ENCODE measurements at places on chromosomes 11 and 22. TPM values are rescaled to one million over a fixed set of nuclear protein-coding genes. Genes with fewer than 3 reads are reported as not detected.

DNA sequence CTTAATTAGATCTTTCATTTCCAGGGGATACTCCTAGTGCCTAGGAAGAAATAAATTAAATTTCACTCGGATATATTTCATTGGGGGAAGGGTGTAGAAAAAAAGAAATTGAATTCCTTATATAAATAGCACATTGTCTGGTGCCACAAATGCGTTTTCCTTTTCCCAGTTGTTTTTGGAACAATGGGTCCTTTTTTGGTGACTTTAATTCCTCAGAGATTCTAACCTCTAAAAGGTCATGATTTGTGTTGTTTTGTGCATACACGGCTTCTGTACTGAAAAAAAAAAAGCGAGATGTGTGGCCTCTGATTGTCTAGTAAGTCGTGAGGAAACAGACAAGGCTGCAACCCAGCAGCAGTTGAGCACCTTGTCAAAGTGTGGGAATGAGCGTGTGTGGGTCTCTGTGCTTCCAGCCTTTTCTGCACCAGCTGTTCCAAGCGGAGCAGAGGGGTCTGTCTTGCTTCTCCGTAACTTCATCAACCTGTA lies 64.5 kb upstream of the CRTAM start:
- DNase-seq: no peak

GRCh38 chr11:8822469-8822868 lies 88.5 kb upstream of the AKIP1 start:
- DNase-seq: no peak

Gene UPK3A
- total RNA-seq: not detected

Gene MRGPRG
- total RNA-seq: not detected

DNA sequence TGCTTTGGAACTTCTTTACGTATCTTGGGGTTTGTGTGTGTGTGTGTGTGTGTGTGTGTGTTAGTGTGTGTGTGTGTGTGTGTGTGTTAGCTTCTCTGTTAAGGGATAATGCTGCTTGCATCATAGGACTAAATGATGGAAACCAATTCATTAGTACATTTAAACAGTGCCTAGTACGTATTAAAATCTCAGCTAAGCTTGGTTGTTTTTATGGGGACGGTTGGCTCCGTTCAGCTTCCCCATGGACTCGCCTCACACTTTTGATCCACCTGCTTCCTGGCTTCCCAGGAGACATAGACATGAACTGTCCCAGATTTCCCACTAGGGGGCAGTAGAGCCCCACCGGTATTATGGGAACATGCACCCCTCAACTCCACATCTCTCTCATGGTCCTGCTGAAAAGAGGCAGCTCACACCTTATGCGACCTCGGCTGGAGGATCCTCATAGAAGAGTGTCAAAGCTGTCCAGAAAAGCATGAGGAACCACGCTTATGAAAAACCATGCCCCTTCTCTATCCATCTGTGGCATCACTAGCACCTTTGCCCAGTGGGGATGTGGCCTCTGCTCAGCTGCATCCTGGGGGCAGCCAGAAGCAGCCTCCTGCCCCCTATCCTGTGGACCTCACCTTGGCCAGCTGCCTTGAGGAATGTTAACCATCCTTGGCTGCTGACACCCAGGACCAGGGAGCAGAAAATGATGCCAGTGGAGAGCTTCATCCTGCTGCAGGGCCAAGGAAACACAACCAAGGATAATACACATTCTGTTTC lies 9.7 kb upstream of the SAAL1 start:
- DNase-seq: no peak

Gene F2
- not detected for total RNA-seq

DNA sequence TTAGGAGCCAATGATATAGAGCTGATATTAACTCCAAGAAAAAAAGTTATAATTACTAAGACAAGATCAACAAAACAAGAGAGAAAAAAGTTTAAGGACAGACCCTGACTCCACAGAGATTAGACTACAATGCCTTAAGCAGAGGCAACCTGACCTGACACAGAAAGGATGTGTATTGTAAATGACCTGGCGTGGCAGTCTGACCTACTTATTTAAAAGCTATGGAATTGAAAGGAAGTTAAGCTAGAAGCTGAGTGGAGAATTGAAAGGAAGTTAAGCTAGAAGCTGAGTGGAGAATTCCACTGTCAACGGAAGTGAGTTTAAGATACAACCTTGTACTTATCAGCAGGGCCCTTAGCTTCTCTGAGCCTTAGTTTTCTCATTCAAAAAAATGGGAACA lies 885.4 kb downstream of the OPCML start:
- no peak for DNase-seq

GRCh38 chr11:86372586-86372985 lies 2.1 kb upstream of the CCDC81 start:
- DNase-seq: no peak

- no peak for DNase-seq
These were observed 15.8 kb upstream of the SIK2 start for GRCh38 chr11:111586388-111586831.

GRCh38 chr11:1890856-1891830 lies 552 bp downstream of the PRR33 start:
- DNase-seq: no peak

- no peak for DNase-seq
These were observed 525.8 kb upstream of the FAT3 start for GRCh38 chr11:91698845-91699244.

Gene CREB3L1
- 40.9 TPM for total RNA-seq

GRCh38 chr22:45783690-45784089 lies 112.1 kb downstream of the ATXN10 start:
- DNase-seq: no peak

- DNase-seq: no peak
These were observed 395.0 kb upstream of the CCDC90B start for GRCh38 chr11:83681031-83681781.

Gene FAM180B
- 0.22 TPM for total RNA-seq

Data from left ventricle myocardium inferior (tissue), 1 donor.